Transverse colon (tissue), 4 donors: ENCODE measurements at places on chromosomes 1 and 21. TPM values are rescaled to one million over a fixed set of nuclear protein-coding genes. Genes with fewer than 3 reads are reported as not detected.

DNA sequence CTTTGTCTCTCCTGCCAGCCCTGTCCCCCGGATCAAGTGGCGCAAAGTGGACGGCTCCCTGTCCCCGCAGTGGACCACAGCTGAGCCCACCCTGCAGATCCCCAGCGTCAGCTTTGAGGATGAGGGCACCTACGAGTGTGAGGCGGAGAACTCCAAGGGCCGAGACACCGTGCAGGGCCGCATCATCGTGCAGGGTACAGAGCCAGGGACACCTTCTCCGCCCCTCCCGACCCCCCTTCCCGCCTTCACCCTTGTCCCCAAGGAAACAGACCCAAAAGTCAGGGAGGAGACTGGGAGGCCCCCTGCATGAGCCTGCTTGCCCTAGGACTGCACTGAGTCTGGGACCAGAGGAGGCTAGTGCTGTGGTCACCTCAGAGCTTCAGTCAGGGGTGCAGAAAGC lies 18.2 kb downstream of the CNTN2 start:
- DNase-seq = no peak

DNA sequence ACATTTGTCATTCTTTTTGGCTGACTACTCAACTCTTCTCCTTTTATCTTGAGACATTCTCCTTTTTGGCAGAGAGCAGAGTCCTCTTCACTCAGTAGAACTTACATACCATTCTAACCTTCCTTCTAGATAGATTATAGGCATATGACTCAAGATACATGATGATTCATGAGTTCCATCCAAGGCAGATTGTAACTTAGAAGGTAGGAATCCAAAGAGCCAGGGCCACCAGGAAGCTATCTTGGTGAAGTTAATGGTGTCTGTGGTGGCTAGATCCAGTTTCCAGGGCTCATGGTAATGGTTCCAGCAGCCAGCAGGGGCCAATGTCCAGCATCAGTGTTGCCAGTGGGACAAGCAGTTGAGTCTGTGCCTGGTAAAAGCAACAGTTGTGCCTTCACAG lies 76.1 kb upstream of the KIAA0040 start:
- DNase-seq = no peak

DNA sequence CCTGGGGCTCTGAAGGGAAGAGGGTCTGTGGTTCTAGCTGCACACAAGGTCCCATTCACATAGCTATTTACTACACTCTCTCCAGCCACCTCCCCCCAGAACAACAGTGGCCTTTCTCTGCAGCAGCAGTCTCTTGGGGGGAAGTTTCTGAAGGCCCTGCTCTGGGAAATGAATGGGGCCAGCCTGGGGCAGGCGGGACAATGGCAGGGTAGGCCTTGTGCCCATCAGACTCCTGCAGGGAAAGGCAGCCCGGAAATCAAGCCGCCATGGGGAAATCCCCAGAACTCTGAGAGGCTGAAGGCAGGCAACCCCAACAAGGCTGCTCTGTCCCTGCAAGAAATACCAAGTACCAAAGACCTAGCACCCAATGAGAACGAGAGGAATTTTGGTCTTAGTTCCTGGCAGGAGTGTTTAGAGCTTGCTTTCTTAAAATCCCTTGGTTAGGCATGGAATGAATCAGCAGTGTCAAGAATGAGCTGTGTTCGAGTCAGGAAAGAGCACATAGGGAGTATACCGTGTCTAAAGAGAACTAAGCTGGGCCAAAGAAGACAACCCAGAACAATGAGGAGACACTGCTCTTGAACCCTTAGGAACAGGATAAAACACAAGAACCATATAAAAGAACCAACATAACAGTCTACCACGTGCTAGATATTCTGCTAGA lies 11.3 kb downstream of the ARHGEF11 start:
- DNase-seq = no peak

DNA sequence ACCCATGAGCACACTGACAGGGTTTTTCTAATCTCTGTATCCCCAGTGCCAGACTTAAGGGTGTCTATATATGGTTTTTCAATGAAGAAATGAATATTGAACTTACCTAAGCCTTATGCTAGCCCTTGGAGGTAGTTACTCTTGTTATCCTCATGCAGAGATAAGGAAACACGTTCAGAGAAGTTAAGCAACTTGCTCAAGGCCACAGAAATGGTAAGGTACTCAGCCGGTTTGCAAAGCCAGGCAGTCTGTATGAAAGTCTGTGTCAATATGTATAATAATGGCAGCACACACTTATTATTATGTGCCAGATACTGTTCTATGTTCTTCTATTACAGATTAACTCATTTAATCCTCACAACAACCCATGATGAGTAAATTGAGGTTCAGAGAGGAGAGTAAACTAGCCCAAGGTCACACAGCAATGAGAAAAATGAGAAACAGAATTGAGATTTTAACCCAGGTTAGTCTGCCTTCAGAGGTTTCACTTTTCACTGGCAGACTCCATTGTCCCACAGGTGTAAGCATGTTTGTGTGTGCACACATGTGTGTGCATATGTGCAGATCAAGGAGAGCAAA lies 54.6 kb upstream of the CSF3R start:
- no peak for DNase-seq

- DNase-seq = no peak
These were observed 26.6 kb downstream of the SLX9 start for GRCh38 chr21:44966135-44967081.

GRCh38 chr21:28439788-28440187 lies 552.9 kb downstream of the LTN1 start:
- DNase-seq = no peak

DNA sequence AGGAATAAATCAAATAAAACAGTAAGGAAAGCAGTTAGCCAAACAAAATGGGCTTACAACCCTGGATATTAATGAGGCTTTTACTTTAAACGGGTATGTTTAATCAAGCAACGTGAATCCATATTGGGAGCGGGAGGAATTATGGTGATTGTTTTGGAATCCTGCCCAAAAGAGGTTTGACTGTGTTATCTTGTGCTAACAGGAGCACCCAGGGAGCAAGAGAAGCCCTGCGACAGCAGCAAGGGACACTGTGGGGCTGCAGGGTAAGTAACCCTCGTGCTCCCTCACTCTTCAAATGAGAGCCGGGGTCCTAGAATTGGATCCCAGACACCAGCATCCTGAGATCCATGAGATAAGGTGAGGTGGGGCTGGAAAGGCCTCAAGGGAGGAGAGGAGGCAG lies 72.6 kb upstream of the PGBD5 start:
- no peak for DNase-seq

GRCh38 chr21:14687268-14687625 lies 141.1 kb upstream of the SAMSN1 start:
- DNase-seq = no peak

GRCh38 chr1:1986451-1987141 lies 17.0 kb downstream of the CFAP74 start:
- no peak for DNase-seq

GRCh38 chr1:185393815-185394214 lies 76.8 kb upstream of the IVNS1ABP start:
- DNase-seq = no peak

DNA sequence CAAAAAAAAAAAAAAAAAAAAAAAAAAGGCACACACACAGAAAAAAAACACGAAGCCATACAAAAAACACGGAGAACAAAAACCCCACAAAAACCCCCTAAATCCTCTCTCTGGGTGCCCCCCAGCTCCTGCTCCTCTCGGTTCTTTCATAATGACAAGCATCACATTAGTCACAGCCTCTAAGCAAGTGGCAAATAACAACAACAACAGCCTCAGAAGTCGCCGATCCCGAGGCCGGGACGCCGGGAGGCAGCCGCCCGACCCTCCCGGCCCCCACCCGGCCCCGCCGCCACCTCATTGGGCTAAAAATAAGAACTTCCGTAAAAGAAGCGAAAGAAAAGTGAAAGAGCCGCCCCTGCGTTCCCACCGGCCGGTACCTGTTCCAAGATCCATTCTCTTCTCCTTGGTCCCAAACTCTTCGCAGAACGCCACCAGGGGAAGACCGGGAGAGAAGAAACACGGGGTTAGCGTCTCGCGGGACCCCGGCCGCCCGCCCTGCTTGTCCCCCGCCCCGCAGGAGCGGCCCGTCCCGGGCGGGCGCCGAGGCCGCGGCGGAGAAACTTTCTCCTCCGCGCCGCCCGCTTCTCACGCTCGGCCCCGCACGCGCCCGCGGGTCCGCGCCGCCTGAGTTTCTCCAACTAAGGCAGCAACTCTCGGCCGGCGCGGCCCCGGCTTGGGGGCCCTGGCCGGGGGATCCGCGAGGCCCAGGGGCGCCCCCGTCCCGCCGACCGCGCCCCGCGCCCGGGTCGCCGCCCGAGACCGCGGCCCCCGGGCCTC lies 102.8 kb downstream of the CASZ1 start:
- DNase-seq = peak; percentile 49

- no peak for DNase-seq
These were observed 217.1 kb downstream of the NFIA start for GRCh38 chr1:61299463-61299862.

- no peak for DNase-seq
These were observed 112.6 kb downstream of the GRIK1 start for GRCh38 chr21:29827236-29827635.

- DNase-seq = no peak
These were observed 118.3 kb upstream of the FGGY start for GRCh38 chr1:59178339-59179187.

GRCh38 chr1:197738927-197739326 lies 36.4 kb downstream of the DENND1B start:
- no peak for DNase-seq

GRCh38 chr1:9031484-9032259 lies 5.4 kb upstream of the SLC2A7 start:
- no peak for DNase-seq

DNA sequence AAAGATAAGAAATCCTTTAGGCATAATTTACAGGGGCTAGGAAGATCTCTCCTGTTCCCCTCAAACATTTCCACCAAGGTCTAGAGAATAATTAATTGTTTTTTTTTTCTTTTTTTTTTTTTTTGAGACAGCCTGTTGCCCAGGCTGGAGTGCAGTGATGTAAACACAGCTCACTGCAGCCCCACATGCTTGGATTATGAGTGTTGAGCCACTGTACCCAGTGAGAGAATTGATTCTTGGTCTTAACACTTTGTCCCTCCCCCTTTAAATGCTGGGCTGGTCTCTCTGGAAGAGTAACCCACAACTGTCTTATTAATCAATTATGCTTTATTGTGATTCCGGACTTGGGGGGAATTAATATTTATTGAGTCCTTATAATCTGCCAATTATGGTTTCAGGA lies 33.4 kb downstream of the ATF3 start:
- no peak for DNase-seq

GRCh38 chr1:93813076-93813475 lies 65.9 kb downstream of the DNTTIP2 start:
- DNase-seq = no peak

DNA sequence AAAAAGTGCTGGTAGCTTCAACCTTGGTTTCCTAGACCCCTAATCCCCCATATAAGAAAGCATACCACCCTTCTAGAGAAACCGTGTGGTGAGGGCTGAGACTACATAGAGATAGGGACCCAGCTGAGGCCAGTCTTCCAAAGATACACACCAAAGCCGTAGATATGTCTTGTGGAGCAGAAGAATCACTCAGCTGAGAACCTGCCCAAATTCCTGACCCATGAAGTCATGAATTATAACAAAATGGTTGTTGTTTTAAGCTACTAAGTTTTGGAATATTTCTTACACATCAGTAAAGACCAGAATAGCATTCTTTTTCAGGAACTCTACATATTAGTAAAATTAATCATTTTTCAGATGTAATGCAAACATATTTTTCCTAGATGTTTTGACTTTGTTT lies 3.3 kb upstream of the SNRPE start:
- no peak for DNase-seq

DNA sequence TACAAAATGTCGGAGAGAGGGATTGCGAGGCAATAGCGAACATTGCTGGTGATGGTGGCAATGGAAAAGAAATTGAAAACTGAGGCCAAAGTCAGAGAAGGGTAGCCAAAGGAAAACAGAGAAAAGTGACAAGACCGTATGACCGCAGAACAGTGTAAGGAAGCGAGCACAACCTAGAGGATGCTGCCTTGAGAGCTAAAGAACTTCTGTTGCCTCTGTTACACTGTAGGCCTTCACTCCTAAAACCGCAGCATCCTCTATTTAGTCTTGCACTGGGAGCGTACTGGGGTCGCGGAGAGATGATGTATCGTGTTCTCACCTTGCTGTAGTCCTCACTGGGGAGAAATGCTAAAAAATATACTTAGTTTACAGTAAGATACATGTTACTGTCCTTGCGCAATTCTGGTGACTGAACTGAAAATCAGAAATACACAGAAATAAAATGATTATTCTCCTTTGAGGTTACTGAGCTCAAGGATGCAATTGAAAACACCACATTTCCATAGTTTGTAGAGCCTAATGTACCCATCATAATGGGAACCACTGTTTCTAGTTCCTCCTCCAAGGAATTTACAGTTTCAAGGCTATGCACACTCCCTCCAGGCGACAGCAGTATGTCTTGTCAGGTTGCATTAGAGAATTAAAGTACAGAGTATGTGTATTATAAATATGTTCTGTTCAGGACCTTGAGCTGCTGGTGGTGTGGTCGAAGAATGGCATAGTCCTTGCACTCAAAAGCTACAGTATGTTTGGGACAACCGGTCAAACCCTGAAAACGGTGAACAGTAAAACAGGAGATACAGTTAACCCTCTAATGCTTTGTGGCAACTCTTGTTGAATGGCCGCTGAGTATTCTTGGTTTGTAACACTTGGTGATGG lies 1.3 kb downstream of the NEK7 start:
- DNase-seq = peak; percentile 14

DNA sequence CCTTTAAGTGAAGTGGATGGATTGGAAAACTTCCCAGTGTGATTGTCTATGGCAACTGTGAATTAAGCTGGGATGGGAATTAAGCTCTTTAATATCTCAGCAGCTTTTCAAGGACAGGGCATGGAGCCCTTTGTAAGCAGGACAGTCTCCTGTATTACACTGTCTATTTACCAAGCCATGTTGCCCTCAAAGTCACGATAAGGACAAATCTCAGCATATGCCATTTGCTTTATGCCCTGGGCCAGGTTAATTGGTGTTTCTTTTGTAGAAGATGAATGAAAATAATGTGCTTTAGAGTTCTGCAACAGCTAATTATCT lies 17.6 kb downstream of the UTP25 start:
- no peak for DNase-seq

GRCh38 chr1:206703661-206704060 lies 19.0 kb downstream of the MAPKAPK2 start:
- no peak for DNase-seq

GRCh38 chr1:51032936-51033335 lies 62.9 kb downstream of the CDKN2C start:
- no peak for DNase-seq

- no peak for DNase-seq
These were observed 100.3 kb downstream of the GRIK3 start for GRCh38 chr1:36934061-36934460.

Gene RNF11
- total RNA-seq = 34.8 TPM

Gene TDRD5
- not detected for total RNA-seq

Gene KCNJ9
- total RNA-seq = 0.27 TPM

Gene NR5A2
- 92.6 TPM for total RNA-seq

Gene PPIAL4G
- total RNA-seq = 0.16 TPM

Gene NBL1
- 177 TPM for total RNA-seq

Gene PRELP
- 19.7 TPM for total RNA-seq

Gene YBEY
- total RNA-seq = 9.1 TPM

Gene BSND
- total RNA-seq = not detected

Gene VASH2
- 1.7 TPM for total RNA-seq

Gene CHD1L
- 27.7 TPM for total RNA-seq

Gene F11R
- 126 TPM for total RNA-seq

Gene FOXE3
- not detected for total RNA-seq
